KBM-7 (cell line): ENCODE measurements at places on chromosomes 2 and 18.

DNA sequence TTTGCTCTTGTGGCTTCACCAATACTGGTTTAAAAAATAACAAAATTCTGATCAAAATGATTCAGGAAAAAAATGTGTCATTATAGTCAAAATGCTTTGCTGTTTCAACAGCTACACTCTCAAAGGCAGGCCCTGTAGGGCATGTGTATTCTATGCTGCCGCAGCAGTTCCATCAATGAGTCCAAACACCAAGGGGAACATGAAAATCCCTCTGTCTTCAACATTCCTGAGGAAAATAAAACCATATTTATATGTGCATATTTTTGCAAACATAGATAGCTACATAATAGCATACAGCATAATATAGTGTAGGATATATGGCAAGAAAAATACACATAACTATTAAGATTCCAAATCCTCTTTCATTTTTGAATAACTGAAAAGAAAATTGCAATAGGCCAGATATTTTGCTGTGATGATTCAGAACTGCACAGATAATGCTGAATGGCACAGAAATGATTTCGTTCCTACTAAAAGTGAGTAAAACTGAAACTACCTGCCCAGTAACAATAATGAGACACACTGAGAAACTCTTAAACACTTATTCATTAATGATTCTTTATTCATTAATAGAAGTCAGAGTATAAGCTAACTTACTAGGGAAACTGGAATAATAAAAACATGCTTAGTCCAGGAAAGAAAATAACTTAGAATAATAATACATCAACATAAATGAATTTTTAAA lies 343.8 kb downstream of the SUCLG1 start:
- no peak for DNase-seq

GRCh38 chr2:3174626-3175567 lies 202.7 kb downstream of the EIPR1 start:
- DNase-seq = no peak

DNA sequence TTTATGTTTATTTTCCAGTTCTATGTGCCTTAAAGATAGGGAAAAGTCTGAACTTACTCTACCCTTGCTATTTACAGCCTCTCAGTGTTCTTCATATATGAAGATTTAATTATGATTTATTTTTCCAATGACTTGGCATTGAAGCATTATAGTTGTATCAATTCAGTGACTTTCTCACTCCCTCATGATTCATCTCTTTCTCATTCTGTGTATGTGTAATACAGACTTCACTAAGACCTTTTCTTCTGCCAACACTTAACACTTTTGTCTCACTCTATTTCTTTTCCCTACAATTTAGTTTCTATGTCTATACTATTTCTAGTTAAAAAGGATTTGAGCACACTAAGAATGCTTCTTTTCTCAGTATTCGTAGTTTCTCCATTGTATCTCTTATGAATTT lies 1470.3 kb upstream of the ACVR2A start:
- DNase-seq = no peak

DNA sequence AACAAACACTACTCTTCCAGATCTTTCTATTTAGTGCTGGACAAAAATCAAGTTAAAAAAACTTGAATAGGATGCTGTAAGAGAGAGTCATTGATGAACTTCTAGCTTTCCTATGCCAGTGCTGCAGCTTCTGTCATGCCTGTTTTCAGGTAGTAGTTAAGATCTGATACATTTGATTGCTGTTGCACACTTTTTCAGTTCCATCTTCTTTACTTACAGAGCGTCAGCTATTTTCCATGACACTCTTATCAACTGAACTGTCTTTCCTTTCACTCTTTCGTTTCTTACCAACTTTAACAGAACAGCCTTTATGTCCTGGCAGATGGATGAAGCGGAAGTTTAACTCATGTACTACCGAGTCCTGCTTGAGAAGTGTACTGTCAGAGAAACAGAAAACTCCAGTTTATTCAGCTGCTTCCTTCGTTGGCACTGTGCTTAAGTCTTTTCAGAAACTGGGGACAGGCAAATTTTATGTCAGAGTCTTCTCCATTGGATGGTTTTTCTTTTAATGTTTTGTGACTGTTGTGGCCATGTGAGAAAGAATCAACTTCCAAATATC lies 145.9 kb upstream of the KLHL14 start:
- no peak for DNase-seq

DNA sequence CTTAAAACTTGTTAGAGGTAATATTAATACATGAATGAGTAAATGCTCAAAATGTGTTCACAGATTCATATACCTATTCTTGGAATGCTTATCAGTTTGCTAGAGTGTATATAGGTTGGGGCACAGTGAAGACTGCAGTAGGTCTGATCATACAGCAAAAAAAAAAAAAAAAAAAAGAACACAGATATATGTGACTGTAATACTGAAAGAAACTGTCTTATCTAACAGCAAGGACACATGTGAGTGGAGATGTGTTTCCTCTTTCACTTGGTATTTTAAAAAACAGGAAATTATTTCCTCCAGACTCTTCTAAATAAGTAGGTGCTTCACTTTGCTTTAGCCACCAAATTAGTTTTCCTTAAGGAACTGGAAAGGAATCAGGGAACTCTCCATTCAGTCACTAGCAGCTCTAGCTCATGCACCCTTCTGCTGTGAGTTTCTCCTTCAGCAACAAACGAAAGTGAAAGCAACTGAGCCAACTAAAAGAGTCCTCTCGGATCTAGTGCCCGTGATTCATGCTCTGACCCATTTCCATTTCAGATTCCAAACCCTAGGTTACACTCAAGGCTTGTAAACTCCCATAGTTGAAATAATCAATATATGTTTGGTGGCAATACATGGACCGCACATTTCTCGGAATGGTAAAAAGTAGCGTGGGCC lies 98.5 kb downstream of the DSEL start:
- peak; percentile 21 for DNase-seq

- no peak for DNase-seq
These were observed 16.8 kb downstream of the IL37 start for GRCh38 chr2:112927745-112928144.

DNA sequence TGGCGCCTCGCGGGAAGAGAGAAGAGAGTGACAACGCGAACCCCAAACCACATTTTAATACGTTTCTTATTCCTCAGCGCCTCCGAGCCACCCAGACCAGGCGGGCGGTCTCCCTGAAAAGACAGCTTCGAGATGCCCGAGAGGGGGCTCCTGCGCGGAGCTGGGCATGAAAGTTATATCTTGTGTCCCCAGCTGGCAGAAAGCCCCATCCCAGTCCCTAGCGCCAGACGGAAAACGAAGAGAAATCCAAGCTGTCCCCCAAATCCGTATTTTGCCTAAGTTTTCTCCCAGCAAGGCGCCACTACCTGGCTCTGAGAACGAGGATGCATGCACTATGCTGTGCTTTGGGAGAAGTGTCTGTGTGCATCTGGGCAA lies 797 bp downstream of the NXPH2 start:
- DNase-seq = no peak

DNA sequence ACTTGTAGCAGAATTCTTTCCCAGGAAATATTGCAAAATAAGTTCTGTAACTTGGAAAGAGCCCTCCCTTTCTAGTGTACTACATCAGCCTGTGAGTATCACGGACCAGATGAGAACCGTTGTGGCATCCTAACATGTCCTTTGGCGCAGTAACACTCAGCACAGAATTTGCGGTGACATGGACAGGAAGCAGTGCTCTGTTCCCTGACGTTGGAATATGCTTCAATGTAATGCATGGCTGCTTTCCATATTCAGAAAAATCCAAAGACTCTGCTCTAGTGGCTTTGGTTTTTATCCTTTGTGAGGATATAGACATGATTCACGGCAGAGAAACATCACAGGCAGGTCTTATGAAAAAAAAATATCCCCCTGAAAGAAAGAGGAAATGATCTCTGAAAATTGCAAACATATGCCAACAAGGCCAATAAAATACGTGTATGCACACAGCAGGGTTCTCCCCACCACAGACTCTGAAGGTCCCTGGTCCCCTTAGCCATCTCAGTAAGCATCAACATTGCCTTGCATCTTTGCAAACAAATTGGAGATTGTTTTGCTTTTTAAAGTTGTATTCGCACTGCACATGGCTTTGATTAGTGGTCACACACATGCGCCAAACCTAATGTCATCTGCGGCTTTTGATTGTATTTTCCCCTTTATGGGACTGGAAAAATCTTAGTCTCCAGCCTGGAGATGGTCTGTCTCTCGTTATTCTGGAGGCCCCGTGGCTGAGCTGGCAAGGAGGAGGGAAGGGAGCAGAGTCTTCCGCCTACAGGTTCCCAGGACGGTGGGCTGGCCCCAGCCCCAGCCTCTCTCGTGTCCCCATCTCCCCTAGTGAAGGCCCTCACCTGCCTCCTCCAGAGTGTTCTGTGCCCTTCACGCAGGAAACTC lies 122.9 kb downstream of the COPS8 start:
- DNase-seq = no peak

GRCh38 chr18:21210278-21210677 lies 31.8 kb upstream of the GREB1L start:
- DNase-seq = no peak

DNA sequence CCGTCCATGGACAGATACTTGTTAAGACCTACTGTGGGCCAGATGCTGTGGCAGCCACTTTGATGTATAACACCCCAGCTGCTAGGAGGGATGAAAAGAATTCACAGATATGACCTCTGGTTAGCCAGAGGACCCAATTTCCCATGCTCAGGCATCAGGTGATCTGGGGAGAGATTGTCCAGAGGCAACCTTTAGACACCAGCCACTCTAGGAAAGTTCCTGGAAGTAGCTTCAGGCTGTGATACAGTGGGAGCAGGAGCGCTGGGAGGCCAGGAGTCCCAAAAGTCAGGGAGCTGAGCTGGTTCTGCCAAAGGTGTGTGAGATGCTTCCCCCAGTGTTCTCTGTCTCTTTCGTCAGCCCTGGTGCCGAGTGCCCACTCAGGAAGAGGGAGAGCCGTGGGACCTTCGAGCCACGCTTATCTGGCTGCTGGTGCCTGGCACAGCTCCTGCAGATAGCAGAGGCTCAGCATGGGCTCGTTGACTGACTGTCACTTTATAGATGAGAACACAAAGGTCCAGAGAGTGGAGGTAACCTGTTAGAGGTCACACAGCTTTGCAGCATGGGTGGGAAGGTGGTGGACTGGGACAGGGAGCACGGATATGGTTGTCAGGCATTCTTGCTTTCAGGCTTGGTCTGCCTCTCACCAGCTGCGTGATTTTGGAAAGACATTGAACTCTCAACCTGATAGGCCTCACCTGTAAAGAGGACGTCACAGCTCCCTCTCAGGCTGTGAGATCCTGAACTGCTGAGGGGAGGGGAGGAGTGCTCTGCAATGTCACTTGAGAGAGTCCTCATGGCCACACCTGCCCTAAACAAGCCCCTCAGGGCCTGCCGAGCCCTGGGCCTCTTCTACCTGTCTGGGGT lies 7.8 kb upstream of the RALB start:
- DNase-seq = no peak

DNA sequence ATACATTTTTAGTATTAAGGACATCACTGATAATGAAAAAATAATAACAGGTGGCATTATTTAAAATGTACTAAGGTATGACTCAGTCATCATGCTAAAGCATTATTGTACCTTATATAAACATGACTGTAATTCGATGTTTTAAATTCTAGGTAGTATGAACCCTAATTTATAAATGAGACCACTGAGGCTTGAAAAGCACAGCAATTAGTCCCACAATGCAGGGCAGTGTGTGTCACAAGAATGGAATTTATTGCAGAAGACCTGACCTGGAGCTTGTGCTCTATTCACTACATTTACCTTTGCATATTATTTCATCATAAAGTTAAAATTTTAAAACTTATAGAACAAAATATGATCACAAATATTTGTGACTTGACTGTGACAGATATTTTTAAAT lies 358.5 kb upstream of the DSEL start:
- DNase-seq = no peak

- DNase-seq = no peak
These were observed 34.9 kb downstream of the SCN1A start for GRCh38 chr2:166092889-166093288.

DNA sequence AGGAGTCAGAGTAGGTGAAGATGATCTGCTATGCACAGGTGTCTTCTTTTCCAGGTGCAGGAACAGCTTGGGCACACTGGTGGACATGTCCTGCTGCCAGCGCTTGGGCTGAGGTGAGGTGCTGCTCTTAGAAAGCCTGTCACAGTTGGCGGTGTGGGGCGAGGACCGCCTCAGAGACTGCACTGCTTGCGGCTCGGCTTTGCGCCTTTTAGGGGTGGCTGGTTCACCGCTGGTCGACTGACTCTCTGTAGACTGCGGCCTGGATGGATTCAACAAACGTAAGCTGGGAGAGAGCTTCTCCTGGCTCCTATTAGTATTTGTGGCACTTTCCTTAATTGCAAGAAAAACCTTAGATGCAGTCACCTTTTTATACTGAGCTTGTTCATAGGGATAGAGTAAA lies 1.7 kb downstream of the MSL3B start:
- no peak for DNase-seq

DNA sequence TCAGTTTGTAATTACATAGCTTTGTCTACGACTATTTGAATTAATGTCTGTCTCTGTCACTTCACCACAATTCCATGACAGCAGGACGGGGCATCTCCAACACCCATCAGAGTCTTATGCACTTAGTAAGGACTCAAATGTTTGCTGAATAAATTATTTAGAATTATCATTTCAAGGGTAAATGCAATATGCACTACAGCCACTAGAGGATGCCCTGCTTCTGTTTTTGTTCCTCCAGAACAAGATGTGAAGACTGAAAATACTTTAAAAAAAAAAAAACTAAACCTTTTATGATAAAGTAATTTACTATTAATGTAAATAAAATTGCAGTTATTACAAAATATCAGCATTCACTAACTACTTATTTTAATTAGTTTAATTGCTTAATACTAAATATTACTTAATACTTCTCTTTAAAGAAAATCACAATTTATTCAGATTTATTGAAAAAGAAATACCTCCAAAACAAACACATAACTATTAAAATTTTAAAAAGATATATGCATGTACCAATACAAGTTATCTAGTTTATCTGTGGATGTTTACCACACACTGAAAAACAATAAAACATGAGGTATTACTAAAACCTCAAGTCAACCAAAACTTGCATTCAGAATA lies 3.2 kb downstream of the PIGN start:
- DNase-seq = peak; percentile 72

DNA sequence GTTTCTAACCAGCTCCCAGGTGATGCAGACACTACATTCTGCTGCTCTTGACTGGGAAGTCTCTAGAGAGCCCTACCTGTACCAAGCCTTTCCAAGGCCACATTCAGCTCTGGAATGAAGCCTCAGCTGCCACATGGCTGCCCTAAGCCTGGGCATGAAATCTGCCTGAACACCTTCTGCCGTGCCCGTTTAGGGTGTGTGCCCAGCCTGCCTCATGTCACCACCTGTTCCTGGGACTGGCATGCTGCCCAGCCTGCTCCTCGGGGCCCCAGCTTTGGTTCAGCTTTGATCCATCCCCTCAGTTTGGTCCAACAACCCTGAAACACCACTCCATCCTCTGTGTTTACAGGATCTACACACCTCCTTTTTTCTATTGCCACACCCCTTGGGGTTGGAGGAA lies 210.9 kb downstream of the L3MBTL4 start:
- DNase-seq = no peak

GRCh38 chr2:191272064-191272463 lies 26.9 kb downstream of the MYO1B start:
- DNase-seq = no peak

- DNase-seq = no peak
These were observed 187.1 kb downstream of the DYM start for GRCh38 chr18:49273241-49273880.

GRCh38 chr2:230942371-230942770 lies 17.3 kb upstream of the GPR55 start:
- DNase-seq = no peak

GRCh38 chr2:176115883-176116813 lies at the start of gene HOXD10:
TSS of gene HOXD10 (plus strand) at chr2:176116778. CDS start at chr2:176116834, 56 bp downstream.
- no peak for DNase-seq
